ENCODE measurements at places on chromosomes 13 and 19.
A peak's percentile ranks its signal among the peaks of the same experiment; 100 is the strongest.

DNA sequence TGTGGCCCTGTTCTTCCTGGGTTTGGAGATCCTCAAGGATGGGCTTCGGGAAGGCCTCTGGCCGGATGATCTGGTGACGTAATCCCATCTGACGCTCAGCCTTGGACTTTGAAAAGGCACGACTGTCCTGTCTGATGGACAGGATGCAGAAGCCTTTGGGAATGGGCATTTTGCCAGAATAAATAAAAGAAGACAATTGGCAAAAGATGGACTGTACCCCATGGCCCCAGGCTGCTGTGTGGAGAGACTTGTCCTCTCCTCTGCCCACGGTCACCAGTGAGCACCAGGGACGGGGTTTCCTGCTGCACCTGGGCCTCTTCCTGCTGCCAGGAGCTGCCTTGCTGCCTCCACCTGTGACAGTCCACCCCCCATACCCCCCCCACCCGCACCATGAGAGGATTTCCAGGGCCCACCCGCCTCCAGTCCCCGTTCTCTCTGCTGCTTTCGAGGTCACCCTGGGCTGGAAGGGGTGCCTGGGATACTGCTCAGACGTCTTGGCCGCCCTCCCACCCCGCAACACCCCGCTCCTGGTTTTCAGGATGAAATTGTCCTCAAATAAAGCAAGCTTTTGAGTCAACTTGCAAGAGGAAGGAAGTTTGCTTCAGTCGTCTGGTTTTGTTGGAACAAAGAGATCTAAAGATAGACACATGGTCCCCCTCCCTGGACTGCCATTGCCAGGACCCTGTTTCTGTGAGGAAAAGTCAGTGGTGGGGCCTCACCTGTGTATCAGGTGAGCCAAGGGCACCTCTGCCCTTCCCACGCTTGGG, 40.9 kb downstream of the MCF2L start:
- peak; percentile 51 for DNase-seq

- no peak for DNase-seq
Measured at GRCh38 chr19:56933014-56933705, 92.6 kb upstream of the PEG3 start.

- no peak for DNase-seq
Measured at GRCh38 chr19:43749898-43750297, 4.9 kb downstream of the SMG9 start.

DNA sequence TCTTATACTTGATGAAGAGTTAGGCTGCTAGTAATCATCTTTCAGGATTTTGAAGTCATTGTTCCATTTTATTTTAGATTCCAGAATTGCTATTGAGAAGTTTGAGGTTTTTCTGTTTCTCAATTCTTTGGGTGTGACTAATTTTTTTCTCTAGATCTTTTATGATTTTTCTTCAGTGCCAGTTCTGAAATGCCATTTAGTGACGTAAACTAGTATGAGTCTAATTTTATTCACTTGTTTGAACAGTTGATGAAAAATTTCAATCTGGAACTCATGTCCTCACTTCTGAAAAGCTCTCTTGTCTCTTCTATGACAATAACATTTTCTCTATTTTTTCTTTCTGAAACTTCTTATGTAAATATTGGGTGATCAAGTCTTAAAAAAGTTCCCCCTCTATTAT, 188.5 kb upstream of the HTR2A start:
- DNase-seq = no peak

DNA sequence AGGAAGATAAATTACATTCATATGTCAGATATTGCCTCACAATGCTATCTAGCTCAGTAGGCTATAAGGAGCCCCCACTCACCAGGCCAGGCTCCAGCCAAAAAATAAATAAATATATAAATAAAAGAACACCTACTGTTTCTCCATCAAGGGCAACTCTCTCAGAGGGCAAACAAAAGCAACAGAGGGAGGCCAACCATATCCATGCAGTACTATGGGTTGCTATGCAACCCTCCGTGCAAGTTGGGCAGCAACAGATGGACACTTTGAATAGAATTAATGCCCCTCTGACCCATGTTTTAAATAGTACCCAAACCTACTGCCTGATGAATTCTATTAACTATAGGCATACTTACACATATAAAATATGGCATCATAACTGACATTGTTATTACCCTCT, 279.8 kb upstream of the EDNRB start:
- no peak for DNase-seq

DNA sequence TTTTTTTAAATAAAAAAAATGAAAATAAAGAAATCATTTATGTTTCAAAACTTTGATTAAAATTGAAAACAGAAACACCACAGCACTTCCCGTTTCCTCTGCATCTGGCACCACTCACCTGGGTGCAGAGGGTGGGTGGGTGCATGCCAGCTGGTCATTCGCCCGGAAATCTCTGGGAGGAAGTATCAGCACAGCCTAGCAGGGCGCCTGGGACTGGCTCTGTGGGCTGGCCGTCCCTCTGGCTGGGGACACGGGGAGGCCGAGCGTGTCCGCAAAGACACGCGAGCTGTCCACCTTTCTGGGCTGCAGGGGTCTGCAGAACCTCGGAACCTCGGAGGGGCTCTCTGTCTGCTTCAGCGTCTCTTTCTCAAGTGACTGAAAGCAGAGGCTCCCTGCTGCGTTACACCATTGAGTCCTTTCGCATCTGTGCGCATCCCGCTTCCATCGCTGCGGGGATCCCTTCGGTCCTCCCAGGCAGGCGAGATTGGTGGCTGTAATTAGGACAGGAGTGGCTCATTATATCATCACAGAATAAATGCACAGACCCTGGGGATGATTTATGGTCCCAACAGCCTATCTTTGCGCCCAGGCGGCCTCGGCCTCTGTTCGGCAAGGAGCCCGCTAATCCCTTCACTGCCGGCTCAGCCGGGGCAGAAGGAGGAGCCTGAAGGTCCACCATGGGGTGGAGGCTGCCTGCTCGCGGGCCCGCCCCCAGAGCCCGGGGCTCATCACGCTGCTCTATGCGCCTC, 17.2 kb downstream of the CRTC1 start:
- DNase-seq = no peak

GRCh38 chr19:15144046-15144646, 36.9 kb downstream of the SYDE1 start:
- DNase-seq = peak; percentile 58

- DNase-seq = peak; percentile 53
Measured at GRCh38 chr19:44212866-44213346, 574 bp downstream of the ZNF227 start.

DNA sequence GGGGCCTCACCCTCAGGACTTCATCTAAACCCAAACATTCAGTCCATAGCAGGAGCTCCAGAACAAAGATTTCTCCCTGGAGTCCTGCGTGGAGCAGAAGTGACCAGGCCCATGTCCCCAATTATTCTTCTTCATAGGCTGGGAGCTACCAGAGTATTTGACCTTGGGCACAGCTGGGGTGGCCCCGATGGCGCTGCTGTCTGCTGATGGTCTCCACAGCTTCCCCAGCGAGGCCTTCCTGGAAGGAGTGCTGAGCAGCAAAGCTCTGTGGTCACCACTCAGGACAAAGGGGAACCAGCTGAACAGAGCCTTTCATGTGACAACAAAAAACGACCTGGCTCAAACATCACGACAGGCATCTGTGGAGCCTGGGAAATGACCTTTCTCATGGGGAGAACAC, 62.7 kb upstream of the ARGLU1 start:
- DNase-seq = no peak

- no peak for DNase-seq
Measured at GRCh38 chr19:6750062-6750461, 10.6 kb downstream of the TRIP10 start.

GRCh38 chr13:23470790-23471614, 37.5 kb upstream of the SACS start:
- DNase-seq = peak; percentile 61

DNA sequence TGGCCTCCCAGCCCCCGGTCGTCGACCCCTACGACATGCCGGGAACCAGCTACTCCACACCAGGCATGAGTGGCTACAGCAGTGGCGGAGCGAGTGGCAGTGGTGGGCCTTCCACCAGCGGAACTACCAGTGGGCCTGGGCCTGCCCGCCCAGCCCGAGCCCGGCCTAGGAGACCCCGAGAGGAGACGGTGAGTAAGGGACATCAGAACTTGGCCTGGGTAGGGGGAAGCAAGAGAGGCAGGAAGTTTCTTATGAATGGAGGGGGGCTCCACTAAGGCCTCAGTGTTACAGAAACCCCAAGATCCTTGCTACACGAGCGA, 2.9 kb downstream of the FOSB start:
- no peak for DNase-seq

DNA sequence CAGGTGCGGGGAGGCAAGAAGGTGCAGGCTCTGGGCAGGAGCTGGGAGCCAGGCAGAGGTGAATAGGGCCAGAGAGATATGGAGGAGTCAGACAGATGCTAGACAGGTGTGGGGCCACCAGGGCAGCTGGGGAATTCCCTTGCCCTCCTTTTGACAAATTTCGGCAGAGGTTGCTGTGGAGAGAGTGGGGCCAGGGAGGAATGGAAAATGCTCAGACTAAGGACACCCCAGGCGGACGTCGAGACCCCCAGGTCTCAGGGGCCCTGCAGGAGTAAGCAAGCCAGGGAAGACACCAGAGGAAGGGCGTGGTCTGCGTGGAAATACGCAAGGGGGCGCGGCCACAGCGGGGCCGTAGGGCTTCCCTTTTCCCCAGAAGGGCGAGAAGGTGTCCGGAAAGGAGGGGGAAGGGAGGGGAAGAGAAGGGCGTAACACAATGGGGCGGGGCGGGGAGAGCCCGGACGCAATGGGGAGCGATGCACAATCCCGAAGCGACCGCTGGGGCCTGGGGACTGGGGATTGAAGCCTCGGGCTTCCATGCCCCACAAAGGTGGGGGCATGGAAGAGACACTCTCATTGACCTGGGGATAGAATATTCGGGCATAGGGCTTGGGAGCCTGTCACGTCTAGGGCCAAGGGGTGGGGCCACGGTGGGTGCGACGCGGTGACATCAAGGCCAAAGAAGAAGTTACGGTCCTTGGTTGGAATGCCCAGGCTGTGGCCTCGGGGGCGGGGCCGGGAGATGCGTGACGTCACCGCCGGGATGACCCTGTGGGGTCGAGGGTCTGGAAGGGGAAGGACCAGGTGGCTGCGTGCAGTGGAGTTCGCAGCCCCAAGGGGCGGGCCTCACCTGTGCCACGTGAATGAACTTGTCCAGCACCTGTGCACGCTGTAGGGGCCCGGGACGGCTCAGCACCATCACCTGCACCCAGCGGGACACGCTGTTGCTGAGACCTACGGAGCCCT, 8.2 kb downstream of the RASGRP4 start:
- DNase-seq = peak; percentile 36
